Bone marrow (tissue), 2 donors: ENCODE measurements at places on chromosomes 2 and 18.

- DNase-seq, result no peak
These were observed 60.3 kb downstream of the ATIC start for GRCh38 chr2:215371915-215372897.

- no peak for DNase-seq
These were observed 17.3 kb downstream of the OTOF start for GRCh38 chr2:26460613-26461031.

DNA sequence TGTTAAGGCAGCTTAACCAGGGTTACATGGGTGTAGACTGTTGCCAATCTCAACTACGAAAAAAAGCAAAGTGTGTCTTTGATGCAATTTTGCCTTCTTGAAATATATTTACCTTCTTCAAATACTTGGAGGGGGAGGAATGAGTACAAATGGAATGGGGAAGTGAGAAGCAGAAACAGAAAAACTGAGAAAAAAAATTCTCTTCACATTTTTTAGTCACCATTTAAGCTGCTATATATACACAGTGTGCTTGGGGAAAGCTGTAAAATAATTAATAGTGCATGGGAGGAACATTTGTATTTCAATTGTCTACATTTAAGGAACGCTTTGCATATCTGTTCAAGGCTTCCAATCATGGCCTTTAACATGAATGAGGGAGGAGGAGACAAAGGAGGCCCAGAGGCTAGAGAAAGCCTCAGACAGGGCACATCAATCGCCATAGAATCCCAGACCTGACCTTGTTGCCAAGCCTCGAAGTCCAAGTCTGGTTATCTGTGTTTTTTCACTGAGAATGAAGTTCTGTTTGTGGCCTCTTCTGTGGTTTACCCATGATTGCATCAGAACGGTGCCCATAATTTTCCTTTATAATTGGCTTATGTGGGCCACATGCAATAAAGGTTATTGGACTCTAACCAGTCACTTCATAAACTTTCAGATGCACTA lies 158.6 kb downstream of the PIK3C3 start:
- DNase-seq, result no peak

DNA sequence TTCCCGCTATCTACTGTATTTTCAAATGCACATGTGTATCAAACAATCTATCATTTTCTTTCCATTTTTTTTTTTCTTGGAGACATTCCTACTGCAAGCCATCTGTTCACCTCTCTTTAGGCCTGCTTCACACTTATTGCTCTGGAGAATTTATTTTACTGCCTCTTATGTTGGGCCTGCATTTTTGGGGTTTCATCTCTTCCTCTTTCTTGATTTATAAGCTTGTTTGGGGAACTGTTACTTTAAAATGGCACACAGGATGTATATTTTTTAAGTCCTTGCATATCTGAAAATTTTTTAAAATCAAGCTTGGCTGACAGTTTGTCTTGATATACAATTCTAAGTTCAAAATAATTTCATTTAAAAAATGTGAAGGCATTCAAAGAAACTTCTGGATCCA lies 3.5 kb upstream of the RAB27B start:
- DNase-seq, result peak; percentile 56

GRCh38 chr2:65227020-65227455 lies 593 bp upstream of the ACTR2 start:
- no peak for DNase-seq

DNA sequence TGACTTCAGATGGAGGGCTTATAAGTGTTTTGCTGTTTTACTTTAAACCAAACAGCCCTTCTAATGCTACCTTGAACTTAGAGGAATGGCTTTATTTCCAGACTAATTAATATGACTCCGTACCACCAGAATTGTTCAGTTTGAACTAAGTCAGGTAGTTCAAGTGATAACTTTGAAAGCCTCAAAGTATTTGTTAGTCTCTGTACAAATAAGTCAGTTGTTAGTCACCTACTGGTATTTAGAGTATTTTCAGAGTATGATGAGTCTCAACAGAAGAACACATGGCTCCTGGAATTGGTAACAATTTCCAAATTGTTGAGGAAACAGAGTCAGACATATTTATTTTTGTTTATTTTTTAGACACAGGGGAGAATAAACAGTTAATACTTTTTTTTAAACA lies 381.8 kb upstream of the NRXN1 start:
- no peak for DNase-seq

DNA sequence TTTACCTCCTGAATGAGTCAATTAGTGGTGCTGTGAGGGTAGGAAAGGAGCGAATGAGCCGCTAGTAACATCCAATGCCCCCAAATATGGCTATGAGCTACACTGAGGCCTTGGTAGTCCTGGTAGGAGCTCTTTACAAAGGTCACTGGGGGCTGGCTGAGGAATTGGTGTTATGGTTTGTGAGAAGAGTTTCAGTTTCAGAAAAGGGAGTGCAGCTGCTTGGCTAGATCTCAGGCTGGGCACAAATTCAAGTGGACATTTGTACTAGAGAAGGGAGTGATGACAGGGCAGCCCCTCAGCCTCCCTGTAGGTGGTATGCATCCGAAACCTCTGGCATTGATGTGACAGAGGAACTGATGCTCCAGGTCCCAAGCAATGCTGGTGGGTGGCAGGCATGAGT lies 13.9 kb upstream of the PAIP2B start:
- no peak for DNase-seq

- DNase-seq, result no peak
These were observed 152.8 kb downstream of the PID1 start for GRCh38 chr2:229118336-229118735.

- no peak for DNase-seq
These were observed 42.0 kb downstream of the DTNA start for GRCh38 chr18:34752056-34752455.

DNA sequence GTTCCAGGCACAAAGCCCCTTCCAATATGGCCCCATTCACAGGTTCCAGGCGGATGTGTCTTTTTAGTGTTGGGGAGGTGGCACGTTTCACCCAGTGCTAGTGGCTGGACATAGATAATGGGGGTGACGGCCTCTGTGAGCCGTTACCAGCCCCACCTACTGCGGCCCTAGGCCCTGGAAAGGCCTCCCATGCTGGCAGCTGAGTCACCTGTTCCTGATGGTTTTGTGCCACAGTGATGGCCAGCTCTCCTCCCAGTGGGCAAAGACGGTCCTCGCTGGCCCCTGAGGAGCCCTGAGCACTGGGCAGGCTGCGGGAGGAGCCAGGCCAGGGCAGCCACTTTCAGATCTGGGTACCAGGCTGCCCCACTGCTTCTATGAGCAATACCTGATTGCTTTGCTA lies 40.0 kb upstream of the GPC1 start:
- no peak for DNase-seq

DNA sequence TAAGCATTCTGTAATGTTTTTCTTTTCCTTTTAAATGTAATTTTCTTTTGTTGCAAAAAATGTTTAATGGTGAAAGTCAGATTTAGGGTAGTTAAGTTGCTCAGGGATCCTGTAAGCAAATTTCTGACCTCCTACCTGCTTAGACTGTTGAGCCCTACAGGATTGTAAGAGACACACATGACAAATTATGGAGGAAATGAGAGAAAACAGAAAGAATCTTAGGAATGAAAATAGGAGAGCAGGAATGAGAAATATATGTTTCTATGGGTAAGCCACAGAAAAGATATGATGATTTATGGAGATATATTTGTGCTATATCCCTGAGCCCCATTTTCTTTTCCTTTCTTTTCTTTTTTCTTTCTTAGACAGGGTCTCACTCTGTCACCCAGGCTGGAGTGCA lies 28.3 kb downstream of the CYBRD1 start:
- DNase-seq, result no peak

DNA sequence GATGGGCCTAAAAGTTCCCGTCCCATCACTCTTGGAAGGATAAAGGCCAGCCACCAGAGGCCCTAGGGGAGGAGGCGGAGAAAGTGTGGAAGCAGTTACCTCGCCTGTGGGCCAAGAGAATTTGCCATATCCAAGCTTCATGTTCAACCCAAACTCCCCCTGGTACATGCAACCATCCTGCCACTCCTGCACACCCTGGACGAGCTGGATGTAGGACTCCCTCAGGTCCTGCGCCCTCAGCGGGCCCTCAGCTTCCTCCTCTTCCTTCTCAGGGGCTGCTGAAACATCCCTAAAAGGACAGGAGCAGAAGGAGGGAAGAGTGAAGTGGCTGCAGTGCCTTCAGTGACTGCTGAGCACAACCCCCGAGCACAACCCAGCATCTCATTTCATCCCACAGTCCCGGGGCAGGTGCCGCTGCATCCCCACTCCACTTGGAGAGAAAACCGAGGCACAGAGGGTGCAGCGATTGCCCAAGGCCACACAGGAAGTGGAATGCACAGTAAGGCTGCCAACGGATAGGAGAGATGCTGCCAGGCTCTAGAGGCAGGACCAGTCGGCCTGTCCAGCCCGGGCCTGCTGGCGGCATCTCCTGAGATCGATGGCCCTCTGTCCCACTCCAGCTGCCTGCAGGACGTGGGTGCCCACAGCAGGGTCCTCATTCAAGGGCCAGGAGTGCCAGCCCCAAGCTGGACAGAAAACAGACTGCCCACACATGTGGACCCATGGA lies 2.9 kb downstream of the ANKMY1 start:
- DNase-seq, result no peak

DNA sequence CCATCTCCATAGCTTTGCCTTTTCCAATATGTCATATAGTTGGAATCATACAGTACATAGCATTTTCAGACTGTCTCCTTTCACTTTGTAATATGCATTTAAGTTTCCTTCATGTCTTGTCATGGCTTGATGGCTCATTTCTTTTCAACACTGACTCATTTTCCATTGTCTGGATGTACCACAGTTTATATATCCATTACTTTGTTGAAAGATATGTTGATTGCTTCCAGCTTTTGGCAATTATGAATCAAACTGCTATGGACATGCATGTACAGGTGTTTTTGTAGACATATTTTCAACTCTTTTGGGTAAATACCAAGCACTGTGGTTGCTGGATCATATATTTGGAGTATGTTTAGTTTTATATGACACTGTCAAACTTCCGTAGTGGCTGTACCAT lies 26.3 kb downstream of the ACSL3 start:
- no peak for DNase-seq

- no peak for DNase-seq
These were observed 159.6 kb downstream of the MGAT5 start for GRCh38 chr2:134413430-134413829.

- DNase-seq, result peak; percentile 30
These were observed 79.7 kb downstream of the PRKCE start for GRCh38 chr2:45731141-45731540.

GRCh38 chr2:101991721-101992145 lies at the start of gene IL1R2:
Gene IL1R2, plus strand, starts transcription at chr2:101991960. Its CDS starts 16,616 bp downstream, at chr2:102008576.
- DNase-seq, result no peak

GRCh38 chr18:8945514-8945913 lies 157.0 kb upstream of the NDUFV2 start:
- no peak for DNase-seq

DNA sequence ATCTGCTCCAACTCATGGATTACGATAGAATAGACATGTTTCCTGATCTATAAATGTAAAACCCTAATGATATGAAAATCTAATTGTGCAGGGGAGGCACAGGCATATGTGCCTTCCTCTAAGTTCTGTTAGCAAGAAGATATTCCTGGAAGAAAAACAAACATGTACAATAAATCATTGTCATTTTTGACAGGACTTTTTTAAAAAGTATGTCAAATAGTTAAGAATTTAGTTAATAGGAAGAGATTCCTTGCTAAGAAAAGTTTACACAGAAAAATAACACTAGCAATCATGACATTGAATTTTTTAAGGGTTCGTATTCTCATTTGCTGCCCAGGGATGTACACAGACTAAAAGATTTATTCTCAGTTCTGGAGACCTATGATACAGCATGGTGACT lies 15.3 kb upstream of the CREB1 start:
- no peak for DNase-seq

GRCh38 chr2:37267685-37268084 lies 36.2 kb downstream of the NDUFAF7 start:
- DNase-seq, result no peak

- DNase-seq, result no peak
These were observed 777.5 kb upstream of the ID2 start for GRCh38 chr2:7904319-7904718.

DNA sequence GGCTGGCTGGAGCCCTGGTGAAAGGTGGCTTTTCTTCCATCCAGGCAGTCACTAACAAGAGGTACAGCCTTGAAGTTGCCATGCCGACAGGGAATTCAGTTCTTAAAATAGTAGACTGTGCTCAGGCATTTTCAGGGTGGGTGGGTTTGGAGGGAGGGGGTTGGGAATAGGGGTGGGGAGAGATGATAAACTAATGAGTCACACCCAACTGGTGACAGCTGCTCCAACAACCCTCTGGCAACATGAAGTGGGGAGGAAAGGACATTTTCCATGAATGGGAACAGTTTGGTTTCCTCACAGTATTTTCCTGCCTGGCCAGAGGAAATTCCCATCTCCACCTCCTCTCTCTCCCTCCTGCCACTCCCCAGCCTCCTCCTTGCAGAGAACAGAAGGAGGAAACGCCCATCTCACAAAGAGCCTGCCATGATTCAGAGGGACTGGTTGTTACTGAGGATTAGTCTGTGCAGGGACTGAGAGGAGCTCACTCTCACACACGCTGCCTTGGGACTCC lies 113.0 kb upstream of the SLC1A4 start:
- DNase-seq, result no peak

- no peak for DNase-seq
These were observed 66.3 kb downstream of the MYCN start for GRCh38 chr2:16006537-16007166.

- DNase-seq, result no peak
These were observed 71.9 kb downstream of the EPC2 start for GRCh38 chr2:148716378-148716920.

DNA sequence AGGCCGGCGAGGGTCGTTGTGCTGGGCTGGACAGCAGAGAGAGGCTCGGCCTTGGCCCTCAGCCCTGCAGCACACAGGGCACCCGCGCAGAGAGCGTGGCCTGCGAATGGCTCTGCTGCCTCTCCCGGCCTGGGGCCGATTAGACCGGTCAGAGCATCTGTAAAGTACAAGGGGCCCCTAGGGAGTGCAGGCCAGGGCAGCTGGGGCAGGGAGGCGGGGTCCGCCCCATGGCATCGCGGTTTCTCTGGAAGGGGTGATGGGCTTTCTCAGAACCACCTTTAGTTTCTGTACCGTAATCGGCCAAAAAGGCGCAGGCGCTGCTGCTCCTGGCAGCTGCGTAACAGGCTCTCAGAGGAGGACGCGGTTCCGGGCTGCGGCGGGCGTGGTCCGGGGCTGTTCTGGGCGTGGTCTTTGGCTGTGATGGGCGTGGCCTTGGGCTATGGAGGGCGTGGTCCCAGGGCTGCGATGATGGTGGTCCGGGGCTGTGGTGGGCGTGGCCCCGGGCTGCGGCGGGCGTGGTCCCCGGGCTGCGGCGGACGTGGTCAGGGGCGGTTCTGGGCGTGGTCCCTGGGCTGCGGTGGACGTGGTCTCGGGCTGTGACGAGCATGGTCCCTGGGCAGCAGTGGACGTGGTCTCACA lies 1.5 kb upstream of the GPR148 start:
- no peak for DNase-seq

DNA sequence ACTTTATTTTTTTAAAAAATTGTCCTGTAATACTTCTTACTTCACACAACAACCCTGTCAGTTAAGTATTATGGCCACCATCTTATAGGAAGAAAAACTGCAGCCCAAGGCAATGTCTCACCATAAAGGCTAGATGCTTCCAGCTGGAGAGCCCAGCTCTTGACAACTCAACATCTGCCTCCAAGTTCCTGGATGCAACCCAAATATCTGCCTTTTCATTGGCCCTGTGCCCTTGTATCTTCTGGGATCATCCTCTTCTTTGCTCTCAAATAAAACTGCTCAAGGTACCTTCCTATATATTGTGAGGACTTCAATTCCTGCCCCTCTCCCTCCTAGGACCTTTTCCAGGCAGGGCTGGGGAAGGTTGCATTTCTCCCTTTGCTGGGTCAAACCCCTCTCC lies 69.5 kb downstream of the BIN1 start:
- no peak for DNase-seq
